ENCODE measurements at places on chromosomes 12 and 14.

GRCh38 chr14:83196236-83196635 lies 1662.6 kb upstream of the SEL1L start:
- no peak for DNase-seq

GRCh38 chr12:56373515-56373914 lies 10.9 kb upstream of the APOF start:
- no peak for DNase-seq

- no peak for DNase-seq
Measured at GRCh38 chr12:91983935-91984334, 161.7 kb downstream of the BTG1 start.

DNA sequence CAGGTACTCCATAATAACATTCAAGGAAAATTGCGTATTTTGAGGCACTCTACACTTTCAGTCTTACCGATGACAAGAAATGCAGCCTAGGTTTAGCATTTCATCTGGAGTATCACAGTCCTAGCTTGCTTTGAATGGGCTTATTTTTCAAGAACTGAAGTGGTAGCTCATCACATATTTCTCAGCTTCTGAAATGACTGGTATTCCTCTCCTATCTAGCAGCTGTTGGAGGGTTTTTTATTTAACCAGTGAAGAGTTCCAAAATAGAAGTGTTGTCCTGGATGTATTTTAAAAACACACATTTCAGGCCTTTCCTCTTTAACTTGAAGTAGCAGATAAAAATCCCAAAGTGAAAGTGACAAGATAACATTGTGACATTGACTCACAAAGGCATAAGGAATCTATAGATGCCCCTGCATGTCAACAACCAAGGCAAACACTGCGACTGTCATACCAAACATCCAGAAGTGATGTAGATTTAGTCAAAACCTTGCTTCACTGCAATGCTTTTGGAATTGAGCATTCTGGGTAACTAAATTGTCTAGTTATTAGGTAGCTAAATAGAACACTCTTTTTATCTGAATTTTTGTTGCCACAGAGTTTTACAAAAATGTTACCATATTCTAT lies 182.2 kb upstream of the FBXO33 start:
- no peak for DNase-seq

DNA sequence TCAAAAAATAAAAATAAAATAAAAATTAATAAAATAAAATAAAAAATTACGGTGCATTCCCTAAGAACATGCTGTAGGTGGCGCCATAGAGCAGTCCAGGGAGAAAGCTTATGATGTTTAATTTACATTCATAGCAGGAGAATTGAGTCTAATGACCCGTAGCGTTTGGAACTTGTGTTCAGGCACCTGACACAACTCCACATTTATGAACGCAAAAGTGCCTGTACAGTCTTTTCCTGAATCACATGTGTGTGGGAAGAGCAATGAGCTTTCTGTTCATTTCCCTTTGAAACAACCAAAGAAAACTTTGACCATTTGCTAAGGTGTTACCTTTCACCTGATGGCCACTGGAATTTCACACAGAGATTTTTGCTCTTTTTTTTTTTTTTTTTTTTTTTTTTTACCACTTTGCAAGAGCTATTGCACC lies 60.6 kb upstream of the KCNA1 start:
- no peak for DNase-seq

DNA sequence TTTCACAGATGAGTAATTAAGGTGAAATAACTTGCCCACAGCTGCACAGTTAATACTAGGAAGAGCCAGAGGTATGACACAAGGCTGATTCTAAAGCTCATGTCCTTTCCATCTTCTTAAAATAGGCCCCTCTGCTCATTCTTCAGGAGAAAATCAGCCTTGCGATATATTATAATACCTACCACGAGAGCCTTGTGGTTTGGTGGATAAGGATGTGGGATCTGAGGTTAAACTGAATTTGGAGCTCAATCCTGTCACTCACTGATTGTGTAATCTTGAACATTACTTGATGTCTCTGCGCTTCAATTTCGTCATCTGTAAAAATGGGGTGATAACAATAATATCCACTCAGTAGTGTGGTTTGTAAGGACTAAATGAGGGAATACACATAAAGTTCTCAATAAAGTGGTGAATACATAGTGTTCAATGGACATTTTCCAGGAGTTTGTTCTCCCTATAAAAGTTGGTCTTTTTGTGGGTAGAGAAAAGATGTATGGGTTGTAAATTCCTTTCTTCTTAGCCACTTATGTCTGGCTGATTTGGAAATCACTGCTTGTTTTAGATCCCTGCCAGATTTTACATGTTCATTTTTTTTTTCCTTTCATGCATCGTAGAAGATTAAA lies 25.1 kb upstream of the ATP2B1 start:
- no peak for DNase-seq

All from activated CD8-positive, alpha-beta memory T cell treated with anti-CD3 and anti-CD28 coated beads for 4 hours (primary cell).